NCI-H1694 treated with DMSO at 0.1 percent for 48 hours (cell line): ENCODE measurements at places on chromosomes 1 and 21.

- no peak for DNase-seq
These were observed 124.7 kb upstream of the C1orf21 start for GRCh38 chr1:184262109-184262508.

GRCh38 chr1:203769505-203770343, 4.7 kb downstream of the LAX1 start:
- peak; percentile 98 for DNase-seq

- DNase-seq, result no peak
These were observed 76.4 kb downstream of the GLUL start for GRCh38 chr1:182315167-182315556.

- no peak for DNase-seq
These were observed 2.6 kb upstream of the ILDR2 start for GRCh38 chr1:166977951-166978350.

DNA sequence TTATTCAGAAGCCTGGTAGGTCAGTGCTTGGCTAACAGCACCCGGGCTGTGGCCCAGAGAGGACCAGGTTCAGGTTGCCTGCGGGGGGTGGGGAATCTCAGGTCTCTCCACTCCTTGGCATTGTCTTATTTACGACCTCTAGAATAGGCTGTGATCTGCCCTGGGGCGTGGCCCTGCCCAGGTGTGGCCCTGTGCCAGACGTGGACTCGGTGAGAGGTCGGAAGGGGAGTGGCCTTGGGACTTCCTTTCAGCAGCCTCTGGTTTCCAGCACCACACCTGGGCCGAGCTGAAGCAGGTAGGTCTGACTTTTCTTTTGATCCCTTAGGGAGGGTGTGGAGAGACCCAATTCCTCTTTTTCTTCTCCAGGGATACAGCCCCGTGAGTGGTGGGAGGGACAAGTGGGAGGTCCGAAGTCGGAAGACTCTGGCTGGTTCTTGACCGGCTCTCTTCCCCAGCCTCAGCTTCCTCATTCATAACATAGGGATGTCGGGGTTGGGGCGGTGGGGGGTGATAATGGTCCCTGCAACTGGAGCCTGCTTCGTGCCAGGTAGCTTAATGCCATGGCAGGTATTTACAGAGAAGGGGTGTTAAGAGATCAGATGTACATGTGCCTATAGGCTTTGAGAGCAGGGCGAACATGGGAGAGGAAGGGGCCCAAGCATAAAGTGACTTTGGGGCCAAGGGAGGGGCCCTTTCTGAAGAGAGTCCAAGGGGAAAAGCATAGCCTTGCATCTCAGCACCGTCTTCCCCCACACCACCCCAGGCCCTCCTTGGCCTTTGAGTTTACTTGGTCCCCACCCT, 16.5 kb downstream of the ACOT11 start:
- DNase-seq, result no peak

DNA sequence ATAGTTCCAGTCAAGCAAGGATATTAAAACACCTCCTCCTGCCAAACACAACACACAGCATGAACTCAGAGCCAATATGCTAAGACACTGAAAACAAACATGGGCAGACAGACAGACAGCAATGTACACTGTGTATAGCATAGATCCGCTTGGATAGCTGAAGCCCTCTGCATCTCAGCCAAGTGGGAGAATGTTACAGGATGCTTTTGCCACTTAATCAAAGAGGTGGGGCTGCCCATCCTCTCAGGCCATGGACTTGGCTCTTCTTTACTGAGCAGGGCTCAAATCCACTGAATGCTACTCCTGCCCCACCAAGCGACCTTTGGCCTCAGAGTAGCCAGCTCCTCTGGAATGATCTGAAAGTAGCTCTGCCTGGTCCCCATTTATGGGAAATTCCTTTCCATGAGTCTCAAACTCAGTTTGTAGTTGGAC, 64.7 kb upstream of the NGF start:
- DNase-seq, result no peak

GRCh38 chr1:94798054-94798453, 22.1 kb upstream of the SLC44A3 start:
- DNase-seq, result no peak

GRCh38 chr1:162218975-162219374, 149.5 kb downstream of the NOS1AP start:
- no peak for DNase-seq

DNA sequence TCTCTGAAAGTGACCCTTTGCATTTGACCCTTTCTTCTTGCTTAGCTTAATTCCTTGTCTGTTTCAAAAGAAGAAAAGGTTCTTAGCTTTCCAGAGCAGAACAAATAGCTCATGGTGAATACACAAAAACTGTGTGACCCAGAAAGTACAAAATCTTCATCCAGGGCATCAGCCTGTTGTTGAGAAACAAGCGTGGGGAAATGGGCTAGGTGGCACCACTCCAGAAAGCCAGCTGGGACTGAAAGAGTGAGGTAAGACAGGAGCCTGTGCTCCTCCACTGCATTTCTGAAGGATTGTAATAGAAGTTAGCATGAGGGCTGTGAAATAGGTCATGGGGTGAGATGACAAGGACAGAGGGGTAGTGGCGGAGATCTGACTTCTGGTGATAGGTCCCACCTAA, 45.8 kb downstream of the CYP2J2 start:
- no peak for DNase-seq

GRCh38 chr1:26468911-26469310, 3.3 kb upstream of the HMGN2 start:
- DNase-seq, result peak; percentile 64

GRCh38 chr21:40531431-40532110, 315.4 kb downstream of the DSCAM start:
- no peak for DNase-seq

DNA sequence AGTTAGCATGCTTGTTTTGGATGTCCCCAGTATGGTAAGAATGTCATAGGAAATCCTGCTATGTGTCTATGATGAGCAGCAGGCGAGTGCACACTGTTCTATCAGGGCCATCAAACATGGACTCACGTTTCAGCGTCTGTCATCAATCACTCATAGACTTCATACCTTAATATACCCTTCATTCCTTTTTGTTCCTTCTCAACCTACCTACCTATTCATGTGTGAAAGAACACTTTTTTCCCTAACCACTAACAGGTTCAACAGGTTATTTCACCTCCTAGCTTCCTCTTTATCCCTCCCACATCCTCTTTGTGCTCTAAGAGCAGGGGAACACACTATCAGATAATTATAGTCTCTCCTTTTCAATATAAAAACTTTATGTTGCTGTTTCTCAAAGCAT, 300.6 kb downstream of the TM2D1 start:
- DNase-seq, result no peak

DNA sequence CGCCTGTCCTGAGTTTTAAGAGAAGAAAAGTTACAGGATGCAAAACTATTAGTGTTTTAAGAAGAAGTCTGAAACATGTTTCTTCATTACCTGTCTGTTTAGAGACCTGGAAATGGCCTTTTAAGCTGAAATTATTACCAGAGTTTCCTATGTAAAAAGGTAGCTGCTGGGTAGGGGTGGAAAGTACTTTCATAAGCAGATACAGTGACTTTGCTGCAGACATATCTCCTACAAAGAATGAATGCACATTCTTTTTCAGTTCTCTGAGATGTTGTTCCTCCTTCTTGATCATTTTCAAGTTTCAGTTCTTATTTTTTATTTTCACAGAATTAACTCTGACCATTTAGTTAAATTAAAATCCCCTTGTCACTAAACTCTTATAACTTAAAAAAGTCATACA, 1329.6 kb downstream of the KCNT2 start:
- DNase-seq, result no peak

GRCh38 chr1:218459878-218460711, 115.0 kb downstream of the TGFB2 start:
- DNase-seq, result no peak

DNA sequence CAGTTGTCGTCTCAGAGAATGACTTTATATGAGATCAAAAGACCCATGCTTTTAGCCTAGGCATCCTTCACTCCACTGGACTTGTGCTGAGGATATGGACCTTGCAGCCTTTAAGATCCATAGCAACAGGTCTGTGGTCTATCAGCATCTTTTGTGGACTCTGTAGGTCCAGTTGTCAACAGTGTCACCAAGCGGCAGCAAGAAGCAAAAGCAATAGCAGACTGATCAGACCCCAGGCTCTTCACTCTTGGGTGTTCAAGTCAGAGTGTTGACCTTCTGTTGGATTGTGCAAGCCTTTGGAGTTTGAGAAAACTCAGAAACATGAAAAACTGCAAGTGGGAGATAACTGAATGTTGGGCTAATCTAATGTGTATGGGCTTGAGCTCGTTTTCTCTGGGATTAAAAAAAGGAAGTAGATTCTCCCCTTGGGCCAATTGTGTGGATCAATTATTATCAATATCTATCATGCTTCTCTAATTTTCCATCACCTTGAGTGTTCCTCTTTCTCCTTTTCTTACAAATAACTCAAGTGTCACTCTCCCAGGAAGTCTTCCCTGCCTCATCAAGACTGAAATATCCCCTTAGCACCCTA, 144.2 kb downstream of the LYPLAL1 start:
- no peak for DNase-seq

GRCh38 chr1:42552636-42553035, 89.5 kb downstream of the CCDC30 start:
- no peak for DNase-seq

DNA sequence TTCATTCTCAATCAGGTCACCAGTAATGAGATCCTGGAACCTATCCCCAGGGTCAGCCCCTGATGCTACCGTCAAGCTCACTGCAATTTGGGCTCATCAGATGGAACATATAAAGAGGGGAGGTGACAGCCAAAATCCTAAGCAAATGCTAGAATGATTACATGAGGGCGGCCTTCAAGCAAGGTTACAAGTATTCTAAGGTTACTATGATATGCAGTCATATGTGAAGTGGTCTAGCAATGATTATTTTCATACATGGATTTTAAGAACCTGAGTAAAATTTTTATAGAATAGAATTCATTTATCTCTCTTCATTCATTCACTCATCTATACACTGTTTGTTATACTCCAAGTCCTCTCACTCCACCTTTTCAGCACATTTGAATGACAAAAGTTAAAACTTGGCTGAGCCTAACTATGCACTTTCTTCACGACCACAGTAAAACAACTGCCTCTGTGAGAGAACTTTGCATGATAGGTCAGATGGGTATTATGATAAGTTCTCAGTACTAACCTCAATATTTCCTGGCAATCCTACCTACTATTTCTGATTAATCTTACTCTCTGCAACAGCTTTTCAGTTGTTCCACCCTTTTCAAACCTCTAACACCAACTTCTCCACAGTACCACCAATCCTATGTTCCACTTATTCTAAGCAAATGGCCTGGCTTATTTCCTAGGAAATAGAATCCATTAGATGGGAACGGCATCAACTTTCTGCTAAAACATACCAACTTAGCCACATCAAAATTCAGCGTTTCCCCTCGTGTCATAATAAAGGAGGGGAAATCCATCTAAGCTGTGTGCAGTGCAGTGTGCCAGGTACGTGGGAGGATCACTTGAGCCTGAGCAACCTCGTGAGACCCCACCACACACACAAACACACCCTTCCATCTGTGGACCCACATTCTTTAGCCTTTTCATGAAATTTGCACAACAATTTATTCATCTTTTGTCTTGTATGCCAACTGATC, 32.0 kb downstream of the LHX9 start:
- no peak for DNase-seq

GRCh38 chr1:48371598-48371997, 100.4 kb downstream of the SPATA6 start:
- no peak for DNase-seq

- DNase-seq, result no peak
These were observed 4.6 kb upstream of the SMG7 start for GRCh38 chr1:183467687-183468086.

- DNase-seq, result no peak
These were observed 9.4 kb upstream of the PIK3C2B start for GRCh38 chr1:204503913-204504519.

- no peak for DNase-seq
These were observed 13.8 kb downstream of the CLDN14 start for GRCh38 chr21:36466061-36466511.

- DNase-seq, result peak; percentile 87
These were observed 700 bp upstream of the KMO start for GRCh38 chr1:241531195-241532161.

DNA sequence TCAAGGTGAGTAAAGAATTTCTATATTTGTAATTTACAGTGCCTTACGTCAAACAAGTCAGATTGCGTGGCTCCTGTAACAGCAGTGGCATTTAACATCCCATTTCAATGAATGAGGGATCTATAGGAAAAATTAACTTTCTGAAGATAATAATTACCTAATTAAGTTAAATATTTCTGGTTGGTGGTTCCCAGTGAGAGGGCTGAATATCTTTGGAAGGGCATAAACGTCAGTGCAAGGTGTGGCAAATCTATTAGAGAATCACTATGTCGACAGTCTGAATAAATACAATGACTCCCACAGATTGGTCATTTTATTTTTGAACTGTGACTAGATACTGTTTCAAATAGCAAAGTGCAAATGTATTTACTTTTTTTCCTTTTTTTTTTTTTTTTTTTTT, 80.0 kb downstream of the S1PR1 start:
- no peak for DNase-seq

- no peak for DNase-seq
These were observed 448.6 kb downstream of the CAMTA1 start for GRCh38 chr1:7233646-7234470.

GRCh38 chr1:244067893-244068292, 16.8 kb downstream of the ZBTB18 start:
- DNase-seq, result no peak

- DNase-seq, result no peak
These were observed 446.9 kb downstream of the NEGR1 start for GRCh38 chr1:71835442-71835813.

- DNase-seq, result no peak
These were observed 357.8 kb upstream of the PRMT6 start for GRCh38 chr1:106698660-106699059.

DNA sequence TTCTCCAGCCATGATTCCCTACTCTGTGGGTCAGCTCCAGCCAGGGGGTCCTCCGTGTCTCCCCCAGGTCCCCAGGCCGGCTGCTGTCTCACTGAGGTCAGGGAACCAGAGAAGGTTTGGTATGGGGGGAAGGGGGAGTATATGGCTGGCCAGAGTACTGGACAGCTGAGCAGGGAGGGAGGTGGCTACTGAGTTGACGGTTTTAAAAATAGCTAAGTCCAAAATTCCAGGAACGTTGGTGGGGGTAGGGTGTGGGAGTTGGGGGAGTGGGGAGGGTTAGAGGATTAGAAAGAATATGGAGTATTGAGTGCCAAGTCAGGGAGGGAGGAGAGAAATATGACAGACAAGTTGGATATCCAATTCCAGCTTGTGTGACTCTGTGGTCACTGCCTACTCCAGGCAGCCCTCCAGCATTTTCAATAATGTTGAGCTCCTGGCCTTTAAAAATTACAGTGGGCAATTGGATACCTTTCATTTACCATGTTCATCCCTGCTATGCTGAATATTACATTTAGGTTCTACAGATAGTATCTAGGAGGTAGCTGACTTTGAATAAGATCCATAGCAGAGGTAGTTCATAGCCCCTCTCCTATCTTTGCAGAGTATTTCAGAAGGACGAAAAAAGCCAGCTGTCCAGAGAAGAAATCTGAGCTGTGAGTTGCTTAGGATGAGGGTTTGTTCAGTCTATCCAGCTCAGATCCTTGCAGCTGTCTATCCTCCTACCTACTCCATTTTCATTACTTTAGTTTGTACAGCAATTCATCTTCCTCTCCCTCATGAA, at the start of gene HJV:
TSS of gene HJV (minus strand) at position 114 of the 781 bp plus-strand sequence. CDS start 1,504 bp downstream, outside the sequence.
- DNase-seq, result no peak

DNA sequence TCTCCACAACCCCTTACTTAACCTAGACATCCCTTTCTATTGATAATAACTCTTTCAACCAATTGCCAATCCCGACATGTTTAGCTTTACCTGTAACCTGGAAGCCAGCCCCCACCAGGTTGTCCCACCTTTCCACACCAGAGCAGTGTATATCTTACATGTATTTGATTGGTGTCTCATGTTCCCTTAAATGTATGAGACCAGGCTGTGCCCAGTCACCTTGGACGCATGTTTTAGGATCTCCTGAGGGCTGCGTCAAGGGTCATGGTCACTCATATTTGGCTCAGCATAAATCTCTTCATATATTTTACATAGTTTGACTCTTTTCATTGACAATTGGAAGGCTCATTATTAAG, 5.3 kb upstream of the SLC19A1 start:
- DNase-seq, result no peak
